Activated B cell treated with CpG ODN at 0.5 μM for 24 hours (primary cell): ENCODE measurements at places on chromosomes 2 and 18. TPM values are rescaled to one million over a fixed set of nuclear protein-coding genes. Genes with fewer than 3 reads are reported as not detected.

- peak overlapping the region; percentile 82 for H3K27ac ChIP-seq
- H3K36me3 ChIP-seq, result peaks cover 64% of the 10 kb centered on the region
- DNase-seq, result no peak
- H3K4me1 ChIP-seq, result peaks cover 85% of the 10 kb centered on the region
- no peaks in the 10 kb centered on the region for H3K27me3 ChIP-seq
These were observed 2.3 kb downstream of the ACTR3 start for GRCh38 chr2:113892004-113892710.

DNA sequence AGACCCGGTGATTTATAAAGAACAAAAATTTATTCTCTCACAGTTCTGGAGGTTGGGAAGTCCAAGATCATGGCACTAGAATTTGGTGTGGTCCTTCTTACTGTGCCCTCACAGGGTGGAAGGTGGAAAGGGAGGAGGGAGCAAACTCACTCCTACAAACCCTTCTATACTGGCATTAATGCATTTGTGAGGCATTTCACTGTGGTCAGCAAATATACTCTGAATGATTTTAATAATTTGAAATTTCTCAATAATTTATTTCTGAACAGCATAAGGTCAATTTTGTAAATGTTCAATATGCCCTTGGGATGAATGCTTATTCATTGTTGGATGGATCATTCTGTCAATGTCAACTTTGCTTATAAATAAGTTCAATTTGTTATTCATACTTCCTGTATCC, 120.6 kb downstream of the GATA6 start:
- no peak for DNase-seq
- no peaks in the 10 kb centered on the region for H3K27me3 ChIP-seq
- H3K4me1 ChIP-seq, result no peaks in the 10 kb centered on the region
- no peaks in the 10 kb centered on the region for H3K36me3 ChIP-seq
- H3K4me3 ChIP-seq, result no peak overlapping the region
- H3K27ac ChIP-seq, result no peak overlapping the region

- H3K27me3 ChIP-seq, result peaks cover 63% of the 10 kb centered on the region
- H3K36me3 ChIP-seq, result no peaks in the 10 kb centered on the region
- peaks cover 14% of the 10 kb centered on the region for H3K4me1 ChIP-seq
- no peak overlapping the region for H3K27ac ChIP-seq
These were observed 2.0 kb downstream of the RAPH1 start for GRCh38 chr2:203532957-203533658.

GRCh38 chr2:19104503-19104902, 253.9 kb downstream of the OSR1 start:
- no peaks in the 10 kb centered on the region for H3K4me1 ChIP-seq
- no peaks in the 10 kb centered on the region for H3K27me3 ChIP-seq
- DNase-seq, result no peak

DNA sequence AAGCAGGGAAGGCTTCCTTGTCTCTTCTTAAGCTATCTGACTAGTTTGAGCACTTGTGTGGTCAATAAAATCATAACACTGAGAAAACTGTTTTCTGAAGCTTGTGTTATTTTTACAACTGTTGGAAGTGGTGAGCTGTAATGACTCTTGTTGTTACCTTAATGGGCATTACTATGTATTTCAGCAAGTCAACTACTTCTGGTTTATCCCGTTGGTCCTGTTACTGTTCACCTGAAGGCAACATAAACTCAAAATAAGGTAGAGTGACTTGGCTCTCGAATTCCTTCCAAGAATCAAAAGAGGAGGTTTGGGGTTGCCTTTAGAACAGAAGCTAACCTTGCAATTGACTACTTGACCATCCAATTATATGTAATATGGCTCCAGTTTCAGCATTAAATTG, 23.2 kb upstream of the FIGN start:
- H3K4me3 ChIP-seq, result no peak overlapping the region
- no peaks in the 10 kb centered on the region for H3K36me3 ChIP-seq
- DNase-seq, result no peak
- no peaks in the 10 kb centered on the region for H3K4me1 ChIP-seq
- no peak overlapping the region for H3K27ac ChIP-seq

- no peaks in the 10 kb centered on the region for H3K36me3 ChIP-seq
- no peak overlapping the region for H3K4me3 ChIP-seq
- no peak for DNase-seq
- H3K27ac ChIP-seq, result no peak overlapping the region
- peaks cover 46% of the 10 kb centered on the region for H3K27me3 ChIP-seq
These were observed 4.8 kb downstream of the SOX11 start for GRCh38 chr2:5696945-5697521.

- no peak overlapping the region for H3K27ac ChIP-seq
- no peak overlapping the region for H3K4me3 ChIP-seq
- H3K36me3 ChIP-seq, result no peaks in the 10 kb centered on the region
- no peaks in the 10 kb centered on the region for H3K27me3 ChIP-seq
These were observed 113.9 kb upstream of the LTBP1 start for GRCh38 chr2:32832821-32833220.

DNA sequence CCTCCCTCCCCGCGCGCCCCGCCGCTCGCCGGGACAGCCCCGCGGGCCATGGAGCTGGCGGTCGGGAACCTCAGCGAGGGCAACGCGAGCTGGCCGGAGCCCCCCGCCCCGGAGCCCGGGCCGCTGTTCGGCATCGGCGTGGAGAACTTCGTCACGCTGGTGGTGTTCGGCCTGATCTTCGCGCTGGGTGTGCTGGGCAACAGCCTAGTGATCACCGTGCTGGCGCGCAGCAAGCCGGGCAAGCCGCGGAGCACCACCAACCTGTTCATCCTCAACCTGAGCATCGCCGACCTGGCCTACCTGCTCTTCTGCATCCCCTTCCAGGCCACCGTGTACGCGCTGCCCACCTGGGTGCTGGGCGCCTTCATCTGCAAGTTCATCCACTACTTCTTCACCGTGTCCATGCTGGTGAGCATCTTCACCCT, 865 bp downstream of the GALR1 start:
- peaks cover 40% of the 10 kb centered on the region for H3K27me3 ChIP-seq
- no peak overlapping the region for H3K4me3 ChIP-seq
- no peaks in the 10 kb centered on the region for H3K36me3 ChIP-seq
- no peak for DNase-seq

DNA sequence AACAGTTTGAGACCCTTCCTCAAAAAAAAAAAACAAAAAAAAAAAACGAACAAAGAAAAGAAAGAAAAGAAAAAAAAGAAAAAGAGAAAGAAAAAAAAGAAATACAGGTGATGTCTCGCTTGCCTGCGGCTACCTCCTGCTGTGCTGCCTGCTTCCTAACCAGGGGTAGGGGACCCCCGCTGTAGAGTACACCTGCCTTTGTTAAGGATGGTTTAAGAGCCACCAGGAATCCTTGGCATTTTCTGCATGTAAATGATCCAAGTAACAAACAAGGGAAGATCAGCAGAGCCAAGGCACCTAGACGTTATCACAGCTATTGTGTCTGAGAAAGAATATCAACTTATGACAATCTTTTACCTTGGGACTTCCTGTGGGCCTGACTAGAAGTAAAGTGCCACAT, 856.8 kb upstream of the GCFC2 start:
- no peaks in the 10 kb centered on the region for H3K4me1 ChIP-seq
- no peaks in the 10 kb centered on the region for H3K36me3 ChIP-seq
- H3K27ac ChIP-seq, result no peak overlapping the region
- H3K4me3 ChIP-seq, result no peak overlapping the region

DNA sequence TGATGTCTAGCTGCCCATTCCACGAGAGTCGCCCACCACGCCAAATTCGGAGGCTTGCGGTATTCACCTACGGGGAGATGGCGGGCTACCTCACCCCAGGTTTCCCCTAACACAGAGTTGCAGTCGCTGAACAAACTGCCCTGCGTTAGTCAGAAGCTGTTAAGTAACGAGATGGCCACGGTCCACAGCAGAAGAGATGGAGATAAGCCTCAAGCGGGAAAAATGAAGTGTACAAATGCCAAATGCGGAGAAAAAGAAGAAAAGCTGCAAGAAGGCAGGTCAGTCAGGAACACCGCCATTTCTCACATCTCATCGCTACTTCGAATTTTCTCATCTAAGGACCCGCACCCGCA, 425 bp downstream of the ASB3 start:
- peaks cover 50% of the 10 kb centered on the region for H3K4me1 ChIP-seq
- H3K36me3 ChIP-seq, result peaks cover 25% of the 10 kb centered on the region
- H3K27ac ChIP-seq, result peak overlapping the region; percentile 94
- H3K27me3 ChIP-seq, result no peaks in the 10 kb centered on the region
- H3K4me3 ChIP-seq, result peak overlapping the region; percentile 91

GRCh38 chr2:120315367-120316033, 30.4 kb upstream of the INHBB start:
- H3K4me3 ChIP-seq, result no peak overlapping the region
- peaks cover 6% of the 10 kb centered on the region for H3K27me3 ChIP-seq
- no peaks in the 10 kb centered on the region for H3K36me3 ChIP-seq
- no peak for DNase-seq

GRCh38 chr2:3954261-3954660, 250.9 kb downstream of the DCDC2C start:
- no peaks in the 10 kb centered on the region for H3K4me1 ChIP-seq
- H3K36me3 ChIP-seq, result no peaks in the 10 kb centered on the region
- no peaks in the 10 kb centered on the region for H3K27me3 ChIP-seq
- no peak for DNase-seq
- H3K4me3 ChIP-seq, result no peak overlapping the region
- H3K27ac ChIP-seq, result no peak overlapping the region

GRCh38 chr2:15145046-15145817, 415.9 kb downstream of the NBAS start:
- peaks cover 21% of the 10 kb centered on the region for H3K4me1 ChIP-seq
- no peaks in the 10 kb centered on the region for H3K27me3 ChIP-seq
- no peak overlapping the region for H3K4me3 ChIP-seq
- H3K27ac ChIP-seq, result no peak overlapping the region
- H3K36me3 ChIP-seq, result no peaks in the 10 kb centered on the region

- no peak overlapping the region for H3K27ac ChIP-seq
- no peaks in the 10 kb centered on the region for H3K27me3 ChIP-seq
- no peaks in the 10 kb centered on the region for H3K36me3 ChIP-seq
- no peak for DNase-seq
- H3K4me3 ChIP-seq, result no peak overlapping the region
- no peaks in the 10 kb centered on the region for H3K4me1 ChIP-seq
These were observed 98.2 kb downstream of the KCNF1 start for GRCh38 chr2:11009891-11010290.

DNA sequence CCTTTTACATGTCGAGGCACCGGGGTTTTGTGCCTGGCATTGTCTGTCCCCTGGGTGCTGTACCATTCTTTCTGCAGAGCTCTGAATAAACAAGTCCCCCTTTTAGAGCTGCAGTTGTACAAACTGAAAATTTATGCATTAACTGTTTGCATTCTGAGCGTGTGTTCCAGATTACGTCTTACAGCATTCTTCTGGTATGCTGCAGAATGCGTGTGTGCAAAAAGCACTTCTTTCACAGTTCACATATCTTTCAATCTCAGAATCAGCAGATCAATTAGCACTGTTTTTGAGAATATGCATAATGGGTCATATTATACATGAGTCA, 27.5 kb downstream of the MEIS1 start:
- H3K27me3 ChIP-seq, result peaks cover 6% of the 10 kb centered on the region
- H3K36me3 ChIP-seq, result no peaks in the 10 kb centered on the region
- no peaks in the 10 kb centered on the region for H3K4me1 ChIP-seq
- H3K27ac ChIP-seq, result no peak overlapping the region

- no peak for DNase-seq
- no peaks in the 10 kb centered on the region for H3K36me3 ChIP-seq
- peaks cover 2% of the 10 kb centered on the region for H3K27me3 ChIP-seq
- no peaks in the 10 kb centered on the region for H3K4me1 ChIP-seq
- H3K4me3 ChIP-seq, result no peak overlapping the region
These were observed 272.9 kb downstream of the CDH20 start for GRCh38 chr18:61606068-61606660.

GRCh38 chr2:60652832-60653340, 99.4 kb upstream of the BCL11A start:
- DNase-seq, result no peak
- peaks cover 12% of the 10 kb centered on the region for H3K4me1 ChIP-seq
- H3K36me3 ChIP-seq, result no peaks in the 10 kb centered on the region
- H3K4me3 ChIP-seq, result no peak overlapping the region

- H3K27ac ChIP-seq, result no peak overlapping the region
- H3K4me1 ChIP-seq, result no peaks in the 10 kb centered on the region
- no peaks in the 10 kb centered on the region for H3K36me3 ChIP-seq
- peaks cover 15% of the 10 kb centered on the region for H3K27me3 ChIP-seq
- DNase-seq, result no peak
These were observed 8.4 kb downstream of the KIF1A start for GRCh38 chr2:240811346-240812300.

- H3K4me1 ChIP-seq, result no peaks in the 10 kb centered on the region
- DNase-seq, result no peak
- no peak overlapping the region for H3K27ac ChIP-seq
- H3K4me3 ChIP-seq, result no peak overlapping the region
- no peaks in the 10 kb centered on the region for H3K27me3 ChIP-seq
These were observed 676.0 kb upstream of the SALL3 start for GRCh38 chr18:78303519-78304191.

DNA sequence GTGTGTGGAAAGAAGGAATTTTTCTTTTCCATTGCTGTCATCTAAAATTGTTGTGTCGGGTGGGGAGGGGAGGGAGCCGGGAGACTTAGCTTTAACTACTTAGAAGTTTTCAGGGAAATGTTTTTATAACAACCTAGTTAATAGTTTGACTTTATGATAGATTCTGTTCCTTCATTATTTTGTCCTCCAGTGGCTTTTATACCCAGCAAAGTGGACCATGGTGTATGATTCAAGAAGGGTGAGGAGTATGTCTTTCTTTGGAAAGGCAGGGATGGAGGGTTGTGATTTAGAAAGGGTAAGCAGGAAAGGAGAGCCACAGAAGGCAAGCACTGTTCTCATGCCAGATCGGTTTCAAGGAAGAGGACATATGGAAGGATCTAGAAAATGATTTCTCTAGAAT, 261.8 kb downstream of the NEDD4L start:
- no peak overlapping the region for H3K4me3 ChIP-seq
- H3K36me3 ChIP-seq, result peaks cover 2% of the 10 kb centered on the region
- DNase-seq, result no peak
- no peaks in the 10 kb centered on the region for H3K27me3 ChIP-seq
- H3K4me1 ChIP-seq, result peaks cover 28% of the 10 kb centered on the region

DNA sequence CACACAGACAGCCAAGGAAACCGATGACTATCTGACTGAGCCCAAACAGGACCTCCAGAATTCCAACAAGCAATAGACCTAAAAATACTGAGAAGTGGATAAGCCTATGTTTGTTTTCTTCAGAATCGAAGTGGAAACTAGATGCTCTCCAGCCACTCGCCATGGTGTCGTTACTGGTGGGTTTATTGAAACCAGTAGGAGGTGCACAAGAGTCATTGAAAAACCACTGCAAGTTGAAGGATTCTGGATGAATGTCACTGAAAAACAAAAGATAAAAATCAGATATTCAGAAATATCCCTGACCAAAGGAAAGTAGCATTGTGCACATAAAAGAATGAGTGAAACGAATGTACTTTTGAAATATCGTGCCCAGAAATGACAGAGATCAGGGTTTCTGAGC, 15.3 kb downstream of the TM4SF20 start:
- H3K36me3 ChIP-seq, result peaks cover 24% of the 10 kb centered on the region
- no peaks in the 10 kb centered on the region for H3K27me3 ChIP-seq
- DNase-seq, result no peak
- H3K4me1 ChIP-seq, result peaks cover 4% of the 10 kb centered on the region
- no peak overlapping the region for H3K27ac ChIP-seq
- H3K4me3 ChIP-seq, result no peak overlapping the region

Gene CABYR
- 2.7 and 2.8 TPM in 2 replicates for total RNA-seq

Gene CAPN14
- 2.4 and 3.3 TPM in 2 replicates for total RNA-seq

Gene PROKR1
- 0.05 and 0.09 TPM in 2 replicates for total RNA-seq

Gene NOSTRIN
- total RNA-seq, result 0.07 TPM in 1 of 2 replicates, not detected in the other

Gene MALL
- not detected in 2 replicates for total RNA-seq

Gene TIGD1
- total RNA-seq, result 8.1 and 8.8 TPM in 2 replicates

Gene GGCX
- total RNA-seq, result 30.0 and 30.7 TPM in 2 replicates

Gene REG3A
- total RNA-seq, result not detected in 2 replicates

Gene IMPACT
- total RNA-seq, result 11.6 and 17.4 TPM in 2 replicates

Gene RALB
- total RNA-seq, result 29.9 and 33.4 TPM in 2 replicates

Gene ANO7
- total RNA-seq, result 1.2 and 1.5 TPM in 2 replicates

Gene TUBA4B
- 0.20 TPM in 1 of 2 replicates, not detected in the other for total RNA-seq
